Stimulated activated CD8-positive, alpha-beta memory T cell treated with anti-CD3 and anti-CD28 coated beads, Interleukin-7, amount 100 ng/mL, for 1 hour (primary cell): ENCODE measurements at places on chromosomes 3 and 15.

DNA sequence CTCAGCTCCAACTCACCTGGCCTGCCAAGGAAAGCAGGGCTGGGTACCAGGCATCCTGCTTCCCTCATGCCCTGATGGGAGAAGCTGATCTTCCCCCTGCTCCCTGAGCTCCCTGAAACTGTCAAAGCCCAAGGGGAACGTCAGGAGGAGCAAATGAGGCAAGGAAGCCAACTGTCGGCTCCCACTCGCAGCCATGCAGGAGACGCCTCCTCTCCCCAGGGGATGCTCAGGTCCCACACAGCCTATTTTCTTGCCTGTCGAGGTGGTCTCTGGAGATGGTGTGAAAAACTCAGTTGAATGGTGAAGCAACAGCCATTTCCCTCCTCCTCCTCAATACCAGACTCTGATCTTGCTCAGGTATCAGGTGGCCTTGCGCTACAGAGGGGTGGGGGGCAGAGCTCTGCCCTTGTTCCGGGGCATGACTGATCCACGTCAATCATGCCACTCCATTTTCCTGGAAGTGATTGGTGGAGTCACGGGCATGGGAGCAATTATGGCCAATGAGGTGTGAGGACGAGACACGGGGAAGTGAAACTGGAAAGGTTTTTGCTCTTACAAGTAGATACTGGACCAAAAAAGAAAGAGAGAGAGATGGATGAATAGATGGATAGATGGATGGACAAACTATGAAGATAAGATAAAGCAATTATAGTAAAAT lies 58.2 kb downstream of the SLC6A1 start:
- DNase-seq = no peak

GRCh38 chr3:111850537-111850936 lies 8.5 kb upstream of the PHLDB2 start:
- DNase-seq = no peak

DNA sequence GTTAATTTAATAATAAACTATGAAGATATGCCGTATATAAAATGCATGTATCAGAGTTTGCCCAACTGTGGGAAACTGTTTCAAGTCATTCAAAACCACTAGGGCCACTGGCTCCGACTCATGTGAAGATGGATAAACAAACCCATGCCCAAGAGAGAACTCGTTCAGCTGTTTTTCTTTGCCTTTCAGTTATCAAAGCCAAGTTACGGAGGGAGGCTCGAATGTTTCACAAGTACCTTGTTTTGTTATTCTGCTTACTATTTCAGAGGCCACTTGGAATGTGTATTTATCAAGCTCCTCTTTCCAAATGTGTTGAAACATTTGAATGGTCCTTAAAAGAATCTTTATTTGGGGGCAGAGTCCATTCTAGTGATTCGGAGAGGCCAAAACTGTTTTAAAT lies 82.1 kb downstream of the DUT start:
- no peak for DNase-seq

- no peak for DNase-seq
Observed at GRCh38 chr15:99124641-99125040, 19.8 kb downstream of the SYNM start.

GRCh38 chr3:142930463-142930862 lies 33.0 kb downstream of the PAQR9 start:
- no peak for DNase-seq

GRCh38 chr15:46934851-46935250 lies 782.5 kb upstream of the SEMA6D start:
- DNase-seq = no peak
